ENCODE measurements at places on chromosomes 1 and 21.

GRCh38 chr1:33195556-33195955 is 13.7 kb upstream of the TRIM62 start:
- DNase-seq: no peak

DNA sequence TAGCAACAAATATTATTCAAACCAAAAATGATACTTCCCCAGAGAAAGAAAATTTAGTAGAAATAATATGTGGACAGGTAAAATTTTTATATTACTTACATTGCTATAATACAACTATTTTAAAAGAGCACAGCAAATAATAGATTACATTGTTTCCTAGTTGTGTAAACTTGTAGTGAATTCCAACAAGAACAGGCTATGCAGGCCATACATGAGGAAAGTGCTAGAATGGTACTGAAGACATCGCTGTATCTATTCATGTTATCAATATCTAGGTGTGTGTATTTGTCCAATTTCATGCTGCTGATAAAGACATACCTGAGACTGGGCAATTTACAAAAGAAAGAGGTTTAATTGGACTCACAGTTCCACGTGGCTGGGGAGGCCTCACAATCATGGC is 47.9 kb upstream of the ADGRL2 start:
- DNase-seq: no peak

- DNase-seq: no peak
Measured at GRCh38 chr21:35044128-35044527, 5.0 kb downstream of the RUNX1 start.

GRCh38 chr1:25797939-25798338 is 2.1 kb upstream of the SELENON start:
- DNase-seq: peak; percentile 33

- no peak for DNase-seq
Measured at GRCh38 chr1:197920414-197921117, 3.4 kb downstream of the LHX9 start.

DNA sequence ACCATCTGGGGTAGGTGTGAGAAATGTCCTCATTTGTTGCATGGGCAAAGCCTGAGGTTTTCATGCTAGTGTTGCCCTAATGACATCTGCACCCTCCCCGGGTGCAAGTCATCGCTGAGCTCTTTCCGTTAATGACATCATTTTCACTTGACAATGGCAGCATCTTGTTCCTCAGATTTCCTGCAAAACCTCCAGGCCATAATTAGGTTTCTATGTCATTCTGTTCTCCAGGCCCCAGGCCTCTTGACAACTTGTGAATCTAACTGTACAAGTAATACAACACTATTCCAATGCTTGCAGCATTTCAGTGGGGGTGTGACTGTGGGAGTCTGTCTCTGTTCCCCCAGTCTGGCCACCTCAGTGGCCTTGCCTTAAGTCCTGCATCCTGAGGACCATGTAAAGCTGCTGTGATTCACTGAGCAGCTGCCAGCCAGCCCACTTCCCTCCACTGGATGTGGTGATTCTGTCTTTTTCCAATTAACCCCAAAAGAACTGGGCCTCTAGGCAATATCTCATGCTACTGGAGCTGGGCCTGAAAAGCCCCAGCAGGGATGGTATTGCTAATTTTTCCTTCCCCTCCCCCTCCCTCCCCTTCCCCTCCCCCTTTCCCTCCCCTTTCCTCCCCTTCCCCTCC is 22.8 kb downstream of the RAB7B start:
- DNase-seq: no peak
